Left forelimb (tissue), 1 donor: ENCODE measurements at places on chromosomes 3 and 15.

- DNase-seq = peak; percentile 15
Observed at GRCh38 chr3:129424185-129424841, 4.1 kb downstream of the EFCAB12 start.

GRCh38 chr3:140854961-140855360 lies 86.7 kb upstream of the SLC25A36 start:
- no peak for DNase-seq

DNA sequence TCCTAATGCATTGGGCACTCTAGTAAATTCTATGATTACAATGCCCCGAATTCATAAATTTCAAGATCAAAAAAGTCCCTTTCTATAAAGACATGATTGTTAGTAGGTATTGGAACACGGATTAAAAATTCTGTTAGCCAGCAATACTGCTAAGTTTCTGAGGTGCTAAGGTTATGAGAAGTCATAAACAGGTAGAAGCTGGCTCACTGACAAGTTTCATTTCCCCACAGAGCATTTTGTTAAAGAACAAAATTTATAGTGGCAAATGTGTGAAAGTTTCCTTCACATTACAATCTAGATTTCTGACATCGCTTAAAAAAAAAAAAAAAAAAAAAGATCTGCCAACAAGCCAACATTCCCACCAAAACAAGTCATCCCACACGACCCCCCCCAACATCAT lies 12.4 kb upstream of the MAN2C1 start:
- DNase-seq = no peak

GRCh38 chr3:125313060-125313635 lies 62.0 kb downstream of the ZNF148 start:
- DNase-seq = no peak

DNA sequence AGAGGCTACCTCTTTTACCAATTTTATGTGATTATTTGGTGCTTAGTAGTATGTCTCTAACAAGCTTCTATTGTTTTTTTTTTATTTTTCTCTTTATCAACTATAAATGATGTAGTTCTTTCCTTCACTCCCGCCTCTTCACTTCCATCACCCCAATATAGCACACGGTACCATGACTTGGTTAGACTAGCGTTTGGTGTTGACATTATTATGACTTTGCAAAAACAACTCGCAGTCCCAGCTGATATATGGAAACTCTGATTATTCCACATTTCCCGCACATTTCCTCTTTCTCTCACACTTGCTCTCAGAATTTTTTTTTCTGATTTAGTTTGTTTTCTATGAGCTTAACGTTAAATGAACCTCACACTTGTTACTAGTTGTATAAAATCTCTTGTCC lies 162.2 kb downstream of the GREM1 start:
- no peak for DNase-seq

GRCh38 chr3:119340014-119340413 lies 45.8 kb downstream of the ARHGAP31 start:
- DNase-seq = no peak

DNA sequence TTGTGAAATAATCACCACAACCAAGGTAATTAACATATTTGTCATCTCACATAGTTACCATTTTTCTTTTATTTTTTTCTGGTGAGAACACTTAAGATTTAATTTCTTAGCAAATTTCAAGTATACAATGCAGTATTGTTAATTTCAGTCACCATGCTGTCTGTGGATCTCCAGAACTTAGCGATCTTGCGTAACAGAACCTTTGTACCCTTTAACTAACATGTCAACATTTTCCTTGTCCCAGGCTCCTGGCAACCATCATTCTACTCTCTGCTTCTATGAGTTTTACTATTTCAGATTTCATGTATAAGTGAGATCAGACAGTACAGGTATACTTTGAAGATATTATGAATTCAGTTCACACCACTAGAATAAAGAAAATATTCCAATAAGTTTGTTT lies 154.4 kb downstream of the KCNAB1 start:
- DNase-seq = no peak
